Tibial nerve (tissue), 4 donors: ENCODE measurements at places on chromosomes 12 and 14.

DNA sequence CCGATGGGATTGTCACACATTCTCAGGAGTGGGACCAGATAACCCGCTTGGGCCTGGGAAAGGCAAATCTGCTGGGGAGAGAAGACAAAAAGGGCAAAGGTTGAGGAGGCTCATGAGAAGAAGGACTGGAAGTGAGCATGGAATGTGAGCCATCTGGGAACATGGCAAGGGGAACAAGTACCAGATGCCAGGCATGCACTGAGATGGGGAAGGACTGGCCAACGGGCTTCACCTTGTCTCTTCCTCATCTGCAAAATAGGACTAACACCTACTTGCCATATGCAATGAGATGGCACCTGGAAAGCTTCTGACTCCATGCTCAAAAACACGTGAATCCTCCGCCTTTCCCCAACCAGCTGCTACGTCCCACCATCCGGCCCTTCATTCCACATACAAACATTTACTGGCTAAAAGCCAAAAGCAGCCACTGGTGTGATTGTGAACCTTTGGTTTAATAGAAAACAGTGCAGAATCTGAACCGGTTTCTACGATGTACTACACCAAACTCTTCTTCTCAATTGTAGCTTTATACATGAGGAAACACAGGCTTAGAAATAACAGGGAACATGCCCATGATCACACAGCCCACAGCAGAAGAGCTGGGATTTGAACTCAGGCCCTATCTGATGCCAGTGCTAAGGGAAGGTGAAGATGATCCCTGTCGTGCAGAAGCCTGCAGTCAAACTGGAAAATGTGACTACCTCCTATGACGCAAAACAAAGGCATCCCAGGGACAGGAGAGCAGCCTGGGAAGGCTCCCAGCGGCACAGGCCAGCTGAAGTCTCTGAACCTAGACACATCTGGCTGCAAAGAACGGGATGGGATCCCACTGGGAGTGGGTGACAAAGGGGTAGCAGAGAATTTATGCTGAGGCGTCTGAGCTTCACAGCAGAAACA lies 112.1 kb downstream of the TTC7B start:
- no peak for DNase-seq

DNA sequence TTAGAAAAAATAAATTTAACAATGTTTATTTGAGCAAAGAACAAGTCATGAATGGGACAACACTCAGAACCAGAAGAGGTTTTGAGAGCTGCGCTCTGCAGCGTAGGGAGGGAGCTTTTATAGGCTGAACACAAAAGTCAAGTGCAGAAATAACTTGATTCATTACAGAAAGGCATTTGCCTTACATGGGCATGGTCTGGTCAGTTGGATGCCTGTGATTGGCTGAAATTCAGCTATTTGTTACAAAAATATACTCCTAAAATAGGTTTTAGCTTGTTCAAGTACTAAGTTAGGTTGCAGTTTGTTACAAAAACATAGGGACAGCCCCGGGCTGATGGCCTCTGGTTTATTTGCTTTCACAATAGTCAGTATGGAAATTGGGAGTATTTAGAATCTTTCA lies 118.0 kb downstream of the NUAK1 start:
- DNase-seq, result no peak

DNA sequence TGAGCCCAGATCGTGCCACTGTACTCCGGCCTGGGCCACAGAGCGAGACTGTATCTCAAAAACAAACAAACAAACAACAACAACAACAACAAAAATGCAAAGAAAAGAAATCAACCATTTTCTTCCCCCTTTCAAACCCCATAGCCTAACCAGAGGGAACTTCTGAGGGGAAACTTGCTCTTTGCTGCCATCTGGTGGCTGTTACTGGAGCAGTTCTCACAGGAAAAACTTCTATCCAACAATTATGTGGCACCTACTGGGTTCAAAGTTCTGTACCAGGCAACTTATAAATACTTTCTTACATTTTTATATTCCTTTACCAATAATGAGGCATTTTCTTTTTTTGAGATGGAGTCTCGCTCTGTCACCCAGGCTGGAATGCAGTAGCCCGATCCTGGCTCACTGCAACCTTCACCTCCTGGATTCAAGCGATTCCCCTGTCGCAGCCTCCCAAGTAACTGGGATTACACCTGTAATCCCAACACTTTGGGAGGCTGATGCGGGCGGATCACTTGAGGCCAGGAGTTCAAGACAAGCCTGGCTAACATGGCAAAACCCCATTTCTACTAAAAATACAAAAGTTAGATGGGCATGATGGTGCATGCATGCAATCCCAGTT lies 50.9 kb upstream of the BICDL1 start:
- peak; percentile 38 for DNase-seq

GRCh38 chr14:77761205-77761931 lies 412 bp upstream of the SNW1 start:
- DNase-seq, result no peak

- DNase-seq, result no peak
Observed at GRCh38 chr14:72291908-72292688, 359.9 kb downstream of the RGS6 start.

DNA sequence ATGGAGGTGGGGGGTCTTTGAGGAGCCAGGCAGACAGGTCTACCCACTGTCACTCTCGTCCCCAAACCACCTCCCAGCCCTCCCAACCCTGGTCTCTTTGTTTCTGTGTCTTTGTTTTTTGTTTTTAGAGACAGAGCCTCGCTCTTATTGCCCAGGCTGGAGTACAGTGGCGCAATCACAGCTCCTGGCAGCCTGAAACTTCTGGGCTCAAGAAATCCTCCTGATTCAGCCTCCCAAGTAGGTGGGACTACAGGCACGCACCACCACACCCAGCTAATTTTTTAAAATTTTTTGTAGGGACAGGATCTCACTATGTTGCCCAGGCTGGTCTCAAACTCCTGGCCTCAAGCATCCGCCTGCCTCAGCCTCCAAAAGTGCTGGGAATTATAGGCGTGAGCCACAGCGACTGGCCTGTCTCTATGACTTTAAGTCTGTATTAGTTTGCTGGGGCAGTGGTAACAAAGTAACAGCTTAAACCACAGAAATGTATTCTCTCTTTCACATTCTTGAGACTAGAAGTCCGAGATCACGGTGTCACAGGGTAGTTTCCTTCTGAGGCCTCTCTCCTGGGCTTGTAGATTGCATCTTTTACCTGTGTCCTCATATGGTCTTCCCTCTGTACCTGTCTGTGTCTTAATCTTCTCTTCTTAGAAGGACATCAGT lies 26.1 kb downstream of the DTX1 start:
- no peak for DNase-seq

- DNase-seq, result no peak
Observed at GRCh38 chr12:9114946-9115345, 773 bp downstream of the A2M start.

DNA sequence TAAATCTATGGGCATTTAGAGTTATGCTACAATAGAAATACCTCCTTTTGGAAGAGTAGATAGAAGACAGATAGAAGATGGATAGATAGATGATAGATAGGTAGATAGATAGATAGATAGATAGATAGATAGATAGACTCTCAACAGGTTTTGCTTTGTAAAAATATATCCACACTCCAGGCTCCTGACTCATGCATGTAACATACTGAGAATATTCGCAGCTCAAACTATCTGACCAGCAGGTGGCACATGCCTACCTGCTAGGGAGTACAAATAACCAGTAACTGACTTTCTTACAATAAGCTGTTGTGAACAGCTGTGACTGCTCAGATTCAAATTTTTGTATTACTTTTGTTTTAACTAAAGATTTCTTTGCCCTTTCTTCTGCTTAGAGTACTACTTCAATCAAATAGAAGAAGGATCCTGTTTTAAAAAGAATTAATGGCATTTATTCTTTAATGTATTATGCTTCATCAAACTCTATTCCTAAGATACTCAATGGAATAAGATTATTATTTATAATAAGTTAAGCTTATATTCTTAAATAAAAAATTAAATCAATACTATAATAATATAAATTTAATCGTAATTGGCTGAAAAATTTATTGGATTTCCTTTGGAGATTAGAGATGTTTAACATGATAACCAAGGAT lies 15.8 kb upstream of the CPNE8 start:
- peak; percentile 59 for DNase-seq

DNA sequence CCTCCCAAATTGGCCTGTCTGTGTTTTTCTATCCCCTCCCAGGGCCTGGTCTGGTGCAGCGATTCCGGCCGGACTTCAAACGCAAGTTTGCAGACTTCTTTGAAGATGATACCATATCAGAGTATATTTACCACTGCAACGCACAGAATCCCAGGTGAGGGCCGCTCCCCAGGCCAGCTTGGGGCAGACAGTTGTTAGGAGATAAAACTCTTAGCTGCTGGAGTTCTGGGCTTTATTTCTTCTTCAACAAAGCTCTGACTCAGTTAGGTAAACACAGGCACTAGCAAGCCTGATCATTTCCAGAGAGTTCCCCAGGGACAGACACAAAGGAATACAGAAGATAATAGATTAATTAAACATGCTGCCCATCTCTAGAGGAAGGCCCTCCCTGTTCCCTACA lies 8.3 kb downstream of the ABHD4 start:
- no peak for DNase-seq

- no peak for DNase-seq
Observed at GRCh38 chr14:68473794-68474193, 319.1 kb downstream of the ZFP36L1 start.

- no peak for DNase-seq
Observed at GRCh38 chr14:74425525-74426201, 347 bp downstream of the SYNDIG1L start.

GRCh38 chr14:89544636-89545301 lies 127.7 kb upstream of the FOXN3 start:
- DNase-seq, result no peak

- no peak for DNase-seq
Observed at GRCh38 chr12:122336015-122336946, 70.0 kb upstream of the VPS33A start.

- no peak for DNase-seq
Observed at GRCh38 chr12:2101771-2102170, 49.0 kb downstream of the CACNA1C start.

- no peak for DNase-seq
Observed at GRCh38 chr14:75542588-75543091, 20.4 kb downstream of the BATF start.

DNA sequence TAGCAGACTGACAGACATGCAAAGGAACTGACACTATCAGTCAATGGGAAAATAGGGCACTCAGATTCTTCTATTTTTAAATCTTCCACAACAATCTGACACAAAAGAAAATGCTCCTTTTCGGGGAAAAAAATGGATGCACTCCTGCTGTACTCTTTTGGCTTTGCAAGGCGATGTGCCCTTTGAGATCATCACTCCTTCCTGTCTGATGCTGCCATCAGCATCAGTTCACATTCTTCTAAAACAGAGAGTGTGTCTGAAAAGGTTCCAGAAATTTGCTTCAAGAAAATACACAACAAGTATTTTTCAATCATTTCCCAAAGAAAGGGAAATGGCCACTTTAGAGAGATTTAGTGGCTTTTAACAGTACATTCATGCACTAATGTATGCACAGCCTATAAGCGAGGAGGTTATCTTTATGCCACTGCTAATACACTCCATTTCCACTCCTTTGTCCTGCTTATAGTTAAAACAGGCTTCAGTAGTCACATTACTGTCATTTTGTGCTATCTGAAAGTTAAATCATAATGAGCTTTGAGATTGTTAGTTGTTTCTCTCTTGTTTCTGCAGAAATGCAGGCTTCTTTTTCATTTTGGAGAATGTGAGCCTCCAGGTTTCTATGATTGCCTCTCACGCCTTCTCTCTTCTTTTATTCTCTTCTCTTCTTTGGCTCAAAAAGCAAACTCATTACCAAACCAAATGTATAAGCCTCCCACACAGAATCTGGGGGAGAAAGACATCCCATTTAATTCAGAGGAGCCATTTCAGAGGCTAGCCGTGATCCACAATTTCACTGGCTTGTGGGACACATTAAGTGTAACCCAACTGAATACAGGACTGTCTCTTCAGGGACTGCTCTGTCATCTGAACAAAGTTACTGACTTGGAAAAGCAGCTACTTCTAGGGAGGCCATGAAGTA lies 110.9 kb upstream of the CCDC196 start:
- DNase-seq, result no peak

- no peak for DNase-seq
Observed at GRCh38 chr12:72098622-72099021, 160.0 kb downstream of the TPH2 start.

DNA sequence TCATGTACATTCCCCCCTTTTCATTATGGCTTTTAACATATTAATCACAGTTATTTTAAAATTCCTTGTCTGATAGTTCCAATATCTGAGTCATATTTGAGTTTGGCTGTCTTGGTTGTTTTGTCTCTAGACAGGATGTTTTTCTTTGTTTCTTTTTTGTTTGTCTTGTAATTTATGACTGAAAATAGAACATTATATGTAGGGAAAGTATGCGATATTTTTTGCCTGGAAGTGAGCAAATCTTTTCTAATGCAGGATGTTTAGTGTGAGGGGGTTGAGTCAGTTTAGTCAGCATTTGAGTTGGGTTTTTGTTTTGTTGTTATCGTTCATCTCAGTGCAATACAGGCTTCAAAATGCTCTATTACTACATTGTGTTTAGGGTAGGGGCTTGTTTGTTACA lies 239.7 kb downstream of the SNAPC1 start:
- no peak for DNase-seq

DNA sequence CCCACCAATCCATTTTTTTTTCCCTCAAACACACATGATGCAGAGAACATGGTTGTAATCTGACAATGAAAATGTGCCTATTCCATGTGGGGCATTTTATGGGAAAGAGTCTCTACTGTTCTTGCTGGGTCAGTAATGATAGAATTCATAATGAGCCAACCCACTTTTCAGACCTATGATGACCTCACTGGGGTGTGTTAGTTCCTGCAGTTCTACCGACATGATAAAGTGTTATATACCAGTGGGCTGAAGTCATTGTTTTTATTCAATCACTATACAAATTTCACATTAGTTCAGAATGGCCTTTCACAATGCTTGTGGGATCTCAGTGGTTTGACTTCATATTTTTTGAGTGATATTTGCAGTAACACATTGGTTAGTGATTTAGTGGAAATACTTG lies 47.5 kb downstream of the PPFIBP1 start:
- no peak for DNase-seq

DNA sequence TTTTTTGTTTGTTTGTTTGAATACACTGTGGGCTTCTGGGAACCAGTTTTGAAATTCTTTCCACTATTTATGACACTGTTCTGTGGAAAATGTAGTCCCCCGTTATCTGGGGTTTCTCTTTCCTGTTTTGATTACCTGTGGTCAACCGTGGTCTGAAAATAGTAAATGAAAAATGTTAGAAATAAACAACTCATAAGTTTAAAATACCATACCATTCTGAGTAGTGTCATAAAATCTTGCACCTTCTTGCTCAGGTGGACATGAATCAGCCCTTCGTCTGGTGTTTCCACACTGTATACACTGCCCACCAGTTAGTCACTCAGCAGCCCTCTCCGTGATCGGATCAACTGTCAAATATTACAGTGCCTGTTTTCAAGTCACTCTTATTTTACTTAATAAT lies 5.1 kb upstream of the PAPOLA start:
- no peak for DNase-seq

GRCh38 chr12:94140556-94140955 lies 7.8 kb upstream of the PLXNC1 start:
- DNase-seq, result no peak
